ENCODE measurements at places on chromosomes 6 and 20.

DNA sequence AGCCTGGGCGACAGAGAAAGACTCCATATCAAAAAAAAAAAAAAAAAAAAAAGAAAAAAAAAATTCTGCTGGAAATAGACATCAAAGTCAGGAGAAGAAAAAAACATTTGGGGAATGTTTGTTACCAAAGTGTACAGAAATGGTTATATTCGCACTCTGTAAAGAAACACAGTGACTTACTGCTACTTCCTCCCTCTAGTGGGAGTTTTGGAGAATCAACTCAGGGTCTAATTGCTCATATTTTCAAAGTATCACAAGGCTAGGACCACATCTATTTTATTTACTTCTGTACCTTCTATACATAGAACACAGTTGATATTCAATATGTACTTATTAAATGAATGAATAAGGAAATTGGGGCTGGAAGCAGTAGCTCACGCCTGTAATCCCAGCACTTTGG, 24.4 kb downstream of the ARG1 start:
- no peak for DNase-seq

- no peak for DNase-seq
Measured at GRCh38 chr6:85394853-85395538, 54.9 kb upstream of the NT5E start.

- no peak for DNase-seq
Measured at GRCh38 chr6:14903176-14904038, 342.5 kb upstream of the JARID2 start.

DNA sequence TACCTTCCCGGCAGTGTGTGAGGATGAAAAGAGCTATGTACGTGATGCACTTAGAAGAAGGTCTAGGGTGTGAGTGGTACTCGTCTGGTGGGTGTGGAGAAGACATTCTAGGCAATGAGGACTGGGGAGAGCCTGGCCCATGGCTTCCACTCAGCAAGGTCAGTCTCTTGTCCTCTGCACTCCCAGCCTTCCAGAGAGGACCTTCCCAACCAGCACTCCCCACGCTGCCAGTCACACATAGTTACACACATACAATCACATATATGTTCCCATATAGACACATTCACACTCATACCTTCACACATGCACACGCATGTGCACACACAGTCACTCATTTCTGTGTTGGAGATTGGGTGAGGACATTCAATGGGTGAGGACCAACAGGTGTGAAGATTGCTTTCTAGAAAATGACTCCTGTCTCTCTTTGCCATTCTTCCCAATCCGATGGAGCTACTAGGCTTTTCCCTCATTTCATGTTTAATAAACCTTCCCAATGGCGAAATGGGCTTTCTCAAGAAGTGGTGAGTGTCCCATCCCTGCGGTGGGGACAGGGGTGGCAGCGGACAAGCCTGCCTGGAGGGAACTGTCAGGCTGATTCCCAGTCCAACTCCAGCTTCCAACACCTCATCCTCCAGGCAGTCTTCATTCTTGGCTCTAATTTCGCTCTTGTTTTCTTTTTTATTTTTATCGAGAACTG, 30.4 kb downstream of the SRSF3 start:
- DNase-seq = no peak

- DNase-seq = no peak
Measured at GRCh38 chr6:45416700-45417099, 39.0 kb upstream of the SUPT3H start.
